H7 (cell line): ENCODE measurements at places on chromosomes 13 and 19.

- no peak for DNase-seq
Observed at GRCh38 chr13:110121422-110122083, 185.4 kb downstream of the COL4A1 start.

DNA sequence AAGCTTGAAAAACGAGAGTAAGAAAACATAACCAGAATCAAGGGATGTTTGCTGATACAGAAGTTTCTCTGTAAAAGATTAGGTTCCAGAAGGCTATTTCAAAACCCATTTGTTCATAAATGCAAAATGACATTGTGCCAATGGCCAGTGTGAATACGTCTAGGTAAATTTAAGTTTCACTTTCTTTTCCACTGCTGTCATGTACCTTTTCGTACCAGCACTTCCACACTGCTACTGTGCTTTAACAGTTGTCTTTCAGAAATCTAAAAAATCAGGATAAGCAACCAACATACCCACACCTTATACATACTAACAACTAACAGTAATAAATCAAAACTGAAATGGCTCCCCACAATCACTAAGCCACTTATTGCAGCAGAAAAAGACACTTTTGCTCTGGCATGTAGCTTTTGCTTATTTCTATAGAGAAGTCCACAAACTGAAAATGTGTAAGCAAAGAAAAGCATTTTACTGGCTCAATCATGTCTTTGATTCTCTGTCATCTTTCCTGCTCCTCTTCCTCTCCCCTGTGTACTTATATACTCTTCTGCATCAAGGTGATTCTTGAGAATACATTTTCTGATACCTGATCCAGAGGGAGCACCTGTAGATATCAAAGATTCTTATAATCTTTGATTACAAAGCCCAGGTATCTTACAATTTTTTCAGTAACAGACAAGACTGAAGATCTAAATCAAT is 34.3 kb downstream of the ELF1 start:
- no peak for DNase-seq

- DNase-seq: no peak
Observed at GRCh38 chr13:31322026-31322425, 122.3 kb downstream of the B3GLCT start.

- no peak for DNase-seq
Observed at GRCh38 chr13:79482281-79482970, 1.5 kb downstream of the NDFIP2 start.

GRCh38 chr19:6864325-6864940 is 22.9 kb upstream of the ADGRE1 start:
- DNase-seq: no peak

DNA sequence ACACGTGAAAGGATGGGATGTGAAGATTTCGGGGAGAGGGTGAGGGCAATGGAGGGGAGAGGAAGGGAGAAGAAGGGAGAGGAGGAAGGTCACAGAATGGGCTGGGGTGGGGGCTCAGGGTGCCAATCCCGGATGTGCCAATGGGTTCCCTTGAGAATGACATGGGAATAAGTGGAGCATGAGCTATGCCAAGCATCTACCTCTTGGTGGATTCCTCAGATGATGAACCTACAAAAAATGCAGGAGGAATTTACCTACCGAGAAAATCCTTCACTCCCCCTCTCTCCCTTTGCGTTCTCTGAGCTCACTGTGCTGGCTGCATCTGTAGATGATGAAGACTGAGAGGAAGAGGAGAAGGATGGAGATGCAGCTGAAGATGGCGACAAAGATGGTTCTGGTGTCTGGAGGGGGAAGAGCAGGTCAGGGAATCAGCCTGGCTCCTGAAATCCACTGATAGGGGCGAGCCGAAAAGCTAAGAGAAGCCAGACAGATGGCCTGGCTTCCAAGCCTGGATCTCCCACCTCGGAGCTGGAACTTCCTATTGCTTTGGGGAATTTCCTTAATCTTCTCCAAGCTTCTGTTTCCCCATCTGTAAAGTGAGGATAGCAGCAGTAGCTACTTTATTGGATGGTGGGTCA is 21.6 kb downstream of the VSTM1 start:
- peak; percentile 37 for DNase-seq

DNA sequence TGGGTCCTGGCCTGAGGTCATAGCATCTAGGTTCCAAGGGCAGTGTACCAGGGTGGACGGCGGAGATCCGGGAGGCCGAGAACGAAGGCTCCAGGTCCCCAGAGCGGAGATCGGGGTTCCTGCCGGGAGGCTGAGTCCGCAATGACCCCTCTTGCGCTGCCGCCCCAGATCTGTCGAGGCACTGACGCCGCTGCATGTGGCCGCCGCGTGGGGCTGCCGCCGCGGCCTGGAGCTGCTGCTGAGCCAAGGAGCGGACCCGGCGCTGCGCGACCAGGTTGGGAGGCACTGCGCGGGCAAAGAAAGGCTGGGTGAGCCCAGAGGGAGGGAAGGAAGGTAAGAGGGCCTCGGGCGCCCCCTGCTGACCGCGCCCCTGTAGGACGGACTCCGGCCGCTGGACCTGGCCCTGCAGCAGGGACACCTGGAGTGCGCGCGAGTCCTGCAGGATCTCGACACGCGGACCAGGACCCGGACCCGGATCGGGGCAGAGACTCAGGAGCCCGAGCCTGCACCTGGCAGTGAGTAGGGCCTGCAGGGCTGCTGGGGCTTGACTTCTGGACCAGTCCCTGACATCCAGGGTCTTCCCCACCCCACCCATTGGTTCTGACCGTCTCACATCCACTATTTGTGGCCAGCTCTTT is 906 bp downstream of the ANKLE1 start:
- DNase-seq: peak; percentile 97

- no peak for DNase-seq
Observed at GRCh38 chr19:20388706-20389225, 176.8 kb downstream of the ZNF737 start.

GRCh38 chr13:47326061-47326460 is 429.2 kb upstream of the HTR2A start:
- no peak for DNase-seq

- peak; percentile 97 for DNase-seq
Observed at GRCh38 chr19:48614436-48615230, at the start of gene FAM83E. TSS of gene FAM83E (minus strand) at chr19:48615076. CDS start at chr19:48613372, 1,704 bp downstream.

- peak; percentile 52 for DNase-seq
Observed at GRCh38 chr19:2046046-2046907, 4.8 kb downstream of the MKNK2 start.

DNA sequence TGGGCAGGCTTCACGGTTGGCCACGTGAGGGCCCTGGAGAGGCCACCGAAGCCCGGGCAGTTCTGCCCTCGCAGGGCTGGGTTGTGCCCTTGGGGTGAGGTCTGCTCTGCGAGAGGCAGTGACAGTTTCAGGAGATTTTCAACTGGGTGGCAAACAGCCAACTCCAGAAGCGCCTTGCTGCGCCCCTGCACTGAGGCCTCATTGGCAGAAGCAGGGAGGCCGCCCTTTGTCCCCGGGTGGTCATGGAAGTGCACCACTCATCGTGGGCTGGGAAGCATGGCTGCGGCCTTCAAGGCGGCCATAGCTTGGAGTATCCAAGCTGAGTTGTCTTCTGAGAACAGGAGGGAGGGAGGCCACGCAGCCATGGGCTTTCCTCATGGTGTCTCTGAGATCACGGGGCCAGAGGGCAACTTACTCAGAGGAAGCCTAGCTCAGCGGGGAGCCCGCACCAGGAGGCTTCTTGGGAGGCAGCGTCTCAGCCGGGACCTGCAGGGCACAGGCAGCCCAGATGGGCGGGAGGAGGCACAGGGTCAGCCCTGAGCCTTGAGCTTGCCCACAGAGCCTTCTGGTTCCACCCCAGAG is 14.8 kb downstream of the PLEKHJ1 start:
- no peak for DNase-seq

DNA sequence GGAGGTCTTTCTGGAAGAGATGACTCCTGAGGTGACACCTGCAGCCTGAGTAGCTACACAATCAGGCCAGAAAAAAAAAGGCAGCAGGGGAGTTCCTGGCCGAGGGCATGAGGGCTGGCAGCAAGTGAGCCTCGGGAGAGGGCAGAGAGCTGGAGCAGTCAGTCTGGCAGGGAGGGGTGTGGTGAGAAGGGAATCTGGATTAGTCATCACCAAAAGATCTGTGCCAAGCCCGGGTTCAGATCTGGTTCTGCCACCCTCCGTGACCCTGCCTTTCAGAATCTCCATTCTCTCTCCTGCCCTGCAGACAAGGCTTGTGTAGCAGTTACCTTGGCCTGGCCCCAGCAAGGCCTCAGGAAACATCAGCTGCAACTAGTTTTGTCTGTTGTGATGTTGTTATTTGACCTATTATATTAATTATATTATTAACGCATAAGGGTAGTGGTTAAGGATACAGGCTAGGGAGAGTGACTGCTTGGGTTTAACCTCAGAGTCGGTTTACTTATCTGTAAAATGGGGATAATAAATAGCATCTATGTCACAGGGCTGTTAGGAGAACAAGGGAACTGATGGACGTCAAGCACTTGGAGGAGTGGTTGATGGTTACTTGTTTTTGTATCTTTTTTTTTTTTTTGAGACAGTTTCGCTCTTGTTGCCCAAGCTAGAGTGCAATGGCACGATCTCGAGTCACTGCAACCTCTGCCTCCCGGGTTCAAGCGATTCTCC is 2.7 kb upstream of the CAPNS1 start:
- DNase-seq: peak; percentile 32

DNA sequence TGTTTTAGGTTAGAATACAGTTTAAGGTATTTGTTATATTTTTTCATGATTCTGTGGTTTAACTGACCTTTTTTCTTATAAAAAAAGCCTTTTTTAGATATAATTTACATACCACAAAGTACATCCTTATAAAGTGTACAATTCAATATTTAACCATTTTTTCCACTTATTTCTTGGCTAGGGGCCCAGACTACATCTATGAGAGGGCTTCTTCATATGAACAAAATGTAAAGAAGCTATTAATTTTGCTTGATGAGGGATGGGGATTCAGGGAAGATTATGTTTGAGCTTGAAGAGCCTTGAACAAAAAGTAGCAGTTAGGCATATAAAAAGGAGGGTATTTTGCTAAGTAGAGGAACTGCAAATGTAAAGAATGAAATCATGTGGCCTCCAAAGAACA is 2.2 kb downstream of the CCDC122 start:
- no peak for DNase-seq

DNA sequence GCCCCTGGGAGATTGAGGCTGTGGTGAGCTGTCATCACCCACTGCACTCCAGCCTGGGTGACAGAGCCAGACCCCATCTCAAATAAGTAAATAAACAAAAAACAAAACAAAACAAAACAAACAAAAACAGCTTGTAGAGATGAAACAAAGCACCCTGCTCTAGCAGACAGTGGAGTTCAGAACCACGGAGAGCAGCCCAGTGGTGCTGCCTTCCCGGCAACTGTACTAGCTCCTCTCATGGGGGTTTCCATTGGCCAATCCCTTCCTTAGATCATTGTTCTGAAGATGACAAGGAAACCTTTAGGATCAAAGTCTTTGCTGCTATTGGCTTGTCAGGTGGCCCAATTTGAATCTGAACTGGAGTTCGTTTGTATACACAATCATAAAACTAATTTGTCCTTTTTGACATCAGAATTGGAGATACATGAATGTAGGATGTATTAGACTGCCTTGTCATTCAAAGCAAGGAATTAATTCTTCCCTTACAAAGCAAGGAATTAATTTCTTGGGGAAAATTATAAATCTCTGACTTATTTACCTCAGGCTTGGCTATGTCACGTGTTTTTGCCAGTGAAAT is 19.7 kb upstream of the SYCN start:
- peak; percentile 75 for DNase-seq

DNA sequence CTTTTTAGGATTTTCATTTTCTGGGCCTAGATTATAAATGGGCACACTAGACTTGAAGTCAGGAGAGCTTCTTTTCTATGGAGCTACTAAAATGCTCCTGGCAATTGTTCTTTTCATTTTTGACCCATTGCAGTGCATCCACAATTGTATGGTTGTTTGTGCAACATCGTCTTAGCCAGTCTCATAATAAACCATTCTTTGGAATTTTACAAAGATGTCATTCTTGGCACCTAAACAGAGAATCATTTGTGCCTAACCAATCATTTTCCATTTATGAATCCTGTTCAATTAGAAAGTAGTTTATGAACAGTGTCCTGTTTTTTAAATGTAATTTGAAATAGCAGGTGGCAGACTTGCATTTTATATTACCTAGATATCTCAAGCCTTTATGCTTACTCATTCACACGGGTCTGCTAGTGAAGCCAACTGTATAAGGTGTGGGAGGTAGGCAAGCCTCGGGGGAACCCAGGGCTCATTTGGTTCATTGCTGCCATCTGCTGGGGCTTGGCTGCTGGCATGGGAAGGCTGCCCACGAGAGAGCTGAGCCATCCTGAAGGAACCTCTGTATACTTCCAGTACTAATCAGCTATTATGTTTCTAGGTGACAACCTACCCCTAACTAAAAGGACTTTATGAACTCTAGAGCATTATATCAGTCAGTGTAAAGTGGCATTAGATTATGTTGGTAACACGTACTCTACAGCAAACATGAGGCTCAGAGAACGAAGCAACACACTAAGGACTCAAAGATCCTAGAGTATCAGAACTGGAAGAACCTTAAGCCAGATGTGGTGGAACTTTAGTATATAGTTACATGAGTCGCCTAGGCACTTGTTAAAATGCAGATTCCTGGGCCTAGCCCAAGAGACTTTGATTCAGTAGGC is 60.0 kb downstream of the TPT1 start:
- DNase-seq: peak; percentile 84

DNA sequence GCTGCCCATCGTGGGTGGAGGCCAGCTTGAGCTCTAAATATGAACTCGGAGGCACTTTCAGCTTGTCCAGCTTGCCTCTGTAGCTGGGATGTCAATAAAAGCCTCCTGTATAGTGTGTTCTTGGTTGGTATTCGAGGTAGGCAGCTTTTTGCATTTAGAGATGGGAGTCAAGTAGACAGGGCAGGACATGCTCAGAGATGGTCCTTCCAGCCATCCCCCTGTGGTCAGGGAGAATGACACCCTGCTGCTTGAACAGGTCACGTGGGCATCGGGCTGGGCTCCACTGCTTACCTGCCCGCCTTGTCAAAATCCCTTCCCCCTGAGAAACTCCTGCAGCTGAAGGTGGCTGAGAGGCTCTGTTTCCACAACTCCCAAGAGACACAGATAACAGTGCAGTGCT is 302.5 kb downstream of the ZNF536 start:
- DNase-seq: no peak

DNA sequence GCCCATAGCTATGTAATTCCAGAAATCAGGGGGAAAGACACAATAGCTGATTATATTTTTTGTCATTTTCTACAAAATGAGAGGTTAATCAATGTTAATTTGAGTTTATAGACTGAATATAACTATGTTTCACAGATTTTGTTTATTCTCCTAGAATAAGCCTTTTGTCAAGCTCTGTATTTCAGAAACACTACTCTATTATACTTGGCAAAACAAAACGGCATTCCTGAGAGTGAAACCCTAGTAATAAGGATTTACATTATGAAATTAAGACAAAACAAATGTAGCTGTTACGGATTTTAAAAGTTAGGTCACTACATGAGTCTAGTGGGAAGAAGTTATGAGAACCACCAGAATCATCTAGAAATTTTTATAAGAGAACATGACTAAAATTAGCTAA is 334.2 kb downstream of the KLF12 start:
- no peak for DNase-seq

- no peak for DNase-seq
Observed at GRCh38 chr13:99385940-99386339, 78.7 kb upstream of the GPR183 start.

- DNase-seq: no peak
Observed at GRCh38 chr13:73251626-73252265, 192.9 kb downstream of the KLF5 start.
